Smooth muscle cell of the brain vasculature (primary cell): ENCODE measurements at places on chromosomes 13 and 19.

GRCh38 chr13:50677687-50678463 is 165.6 kb downstream of the DLEU7 start:
- no peak for DNase-seq

GRCh38 chr19:46812977-46813838 is 24.8 kb upstream of the SLC1A5 start:
- no peak for DNase-seq

GRCh38 chr19:31270897-31271296 is 78.3 kb downstream of the TSHZ3 start:
- DNase-seq = no peak

DNA sequence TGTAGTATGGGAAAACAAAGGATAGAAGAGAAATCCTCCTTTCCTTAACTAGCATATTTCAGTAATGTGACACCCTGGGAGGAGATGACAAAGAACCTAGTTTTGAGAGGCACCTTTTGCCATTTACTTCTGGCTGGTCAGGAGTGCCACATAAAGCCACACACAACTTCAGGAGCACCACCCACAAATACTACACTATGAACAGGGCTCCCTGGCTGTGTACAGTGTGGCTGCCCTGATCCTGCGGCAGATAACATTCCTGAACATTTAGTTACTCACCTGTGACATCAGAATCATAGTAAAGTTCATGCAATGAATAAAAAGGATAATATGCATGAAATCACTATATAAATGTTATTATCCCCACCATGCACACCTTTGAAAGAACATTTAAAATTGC is 17.4 kb upstream of the IRS2 start:
- no peak for DNase-seq

DNA sequence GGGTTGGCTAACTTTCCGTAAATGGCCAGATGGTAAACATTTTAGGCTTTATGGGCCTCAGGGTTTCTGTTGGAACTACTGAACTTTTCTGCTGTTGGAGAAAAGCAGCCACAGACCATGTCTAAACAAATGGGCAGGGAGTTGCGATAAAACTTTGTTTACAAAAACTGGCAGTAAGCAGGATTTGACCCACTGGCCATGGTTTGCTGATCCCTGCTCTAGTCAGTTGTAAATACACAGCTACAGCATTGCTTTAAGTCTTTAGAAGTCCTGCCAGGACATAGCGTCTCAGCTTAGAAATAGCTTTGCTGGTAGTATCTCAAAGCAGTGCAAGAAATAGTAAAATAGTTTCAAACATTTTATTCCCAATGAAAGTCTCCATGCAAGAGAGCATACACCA is 88.4 kb downstream of the NALCN start:
- no peak for DNase-seq

GRCh38 chr19:30708416-30709178 is 336.4 kb downstream of the ZNF536 start:
- DNase-seq = no peak

- DNase-seq = no peak
These were observed 295.0 kb downstream of the ZNF536 start for GRCh38 chr19:30667227-30667626.

DNA sequence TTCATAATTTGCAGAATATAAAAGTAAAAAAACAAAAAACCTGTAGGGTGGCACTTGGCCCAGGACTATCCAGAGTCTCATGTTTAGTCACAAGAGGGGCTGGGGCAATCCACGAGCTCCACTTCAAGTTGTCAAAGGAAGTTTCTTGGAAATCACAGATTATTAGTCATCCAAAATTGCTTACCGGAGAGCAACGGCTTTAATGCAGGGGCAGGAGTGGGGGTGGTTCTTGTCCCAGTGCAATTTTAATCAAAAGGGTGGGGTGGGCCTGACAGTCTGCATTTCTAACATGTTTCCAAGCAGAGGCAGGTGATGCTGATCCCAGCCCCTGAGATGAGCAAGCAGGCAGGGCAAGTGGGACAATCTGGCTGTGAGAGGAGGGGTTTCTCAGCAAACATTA is 233.9 kb downstream of the ABCC4 start:
- no peak for DNase-seq

GRCh38 chr13:44278166-44278565 is 95.5 kb upstream of the SERP2 start:
- DNase-seq = no peak

DNA sequence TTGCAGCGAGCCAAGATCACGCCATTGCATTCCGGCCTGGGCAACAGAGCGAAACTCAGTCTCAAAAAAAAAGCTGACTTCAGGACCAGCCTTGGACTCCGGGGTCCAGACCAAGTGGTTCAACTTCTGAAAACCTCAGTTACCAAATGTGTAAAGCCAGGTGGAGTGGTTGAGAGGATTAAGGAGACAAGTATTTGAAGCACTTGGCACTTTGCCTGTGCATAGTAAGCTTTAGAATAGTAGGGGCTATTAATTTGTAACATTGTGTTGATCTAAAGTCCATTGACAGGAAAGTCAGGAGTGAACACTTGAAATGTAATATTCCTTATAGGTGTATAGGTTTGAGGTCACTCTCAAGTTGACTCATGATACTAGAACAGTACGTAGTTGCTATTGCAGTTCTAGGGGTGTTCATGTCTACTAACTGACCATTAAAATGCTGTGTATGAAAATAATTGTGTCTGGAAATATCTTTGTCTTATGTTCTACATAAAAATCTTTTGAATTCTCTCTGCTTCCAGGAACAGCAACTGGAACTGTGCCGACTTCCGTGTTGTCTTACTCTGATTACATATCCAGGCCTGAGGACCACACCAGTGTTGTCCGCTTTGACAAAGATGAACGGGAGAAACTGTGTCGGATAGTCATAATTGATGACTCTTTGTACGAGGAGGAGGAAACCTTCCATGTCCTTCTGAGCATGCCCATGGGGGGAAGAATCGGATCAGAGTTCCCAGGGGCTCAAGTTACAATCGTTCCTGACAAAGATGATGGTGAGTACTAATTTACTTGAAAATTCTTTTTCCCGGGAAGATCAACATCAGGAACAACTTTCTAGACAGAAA is 97.4 kb downstream of the FREM2 start:
- no peak for DNase-seq

DNA sequence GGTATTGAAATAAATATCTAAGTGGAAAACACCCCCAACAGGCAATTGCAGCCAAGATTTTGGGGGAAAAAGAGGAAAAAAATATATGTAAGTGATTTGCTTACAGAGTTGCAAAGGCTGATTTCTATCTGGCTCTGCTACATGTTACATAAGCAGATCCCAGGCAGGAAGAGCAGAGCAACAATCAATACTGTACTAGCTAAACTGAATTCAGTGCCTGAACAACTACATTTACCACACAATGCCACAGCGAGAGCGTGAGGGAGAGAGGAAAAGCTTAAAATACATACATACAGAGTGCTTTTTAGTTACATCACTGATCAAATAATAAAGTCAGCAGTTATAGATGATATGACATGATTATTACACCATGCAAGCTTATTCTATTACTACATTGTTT is 665.6 kb upstream of the ARGLU1 start:
- DNase-seq = no peak

DNA sequence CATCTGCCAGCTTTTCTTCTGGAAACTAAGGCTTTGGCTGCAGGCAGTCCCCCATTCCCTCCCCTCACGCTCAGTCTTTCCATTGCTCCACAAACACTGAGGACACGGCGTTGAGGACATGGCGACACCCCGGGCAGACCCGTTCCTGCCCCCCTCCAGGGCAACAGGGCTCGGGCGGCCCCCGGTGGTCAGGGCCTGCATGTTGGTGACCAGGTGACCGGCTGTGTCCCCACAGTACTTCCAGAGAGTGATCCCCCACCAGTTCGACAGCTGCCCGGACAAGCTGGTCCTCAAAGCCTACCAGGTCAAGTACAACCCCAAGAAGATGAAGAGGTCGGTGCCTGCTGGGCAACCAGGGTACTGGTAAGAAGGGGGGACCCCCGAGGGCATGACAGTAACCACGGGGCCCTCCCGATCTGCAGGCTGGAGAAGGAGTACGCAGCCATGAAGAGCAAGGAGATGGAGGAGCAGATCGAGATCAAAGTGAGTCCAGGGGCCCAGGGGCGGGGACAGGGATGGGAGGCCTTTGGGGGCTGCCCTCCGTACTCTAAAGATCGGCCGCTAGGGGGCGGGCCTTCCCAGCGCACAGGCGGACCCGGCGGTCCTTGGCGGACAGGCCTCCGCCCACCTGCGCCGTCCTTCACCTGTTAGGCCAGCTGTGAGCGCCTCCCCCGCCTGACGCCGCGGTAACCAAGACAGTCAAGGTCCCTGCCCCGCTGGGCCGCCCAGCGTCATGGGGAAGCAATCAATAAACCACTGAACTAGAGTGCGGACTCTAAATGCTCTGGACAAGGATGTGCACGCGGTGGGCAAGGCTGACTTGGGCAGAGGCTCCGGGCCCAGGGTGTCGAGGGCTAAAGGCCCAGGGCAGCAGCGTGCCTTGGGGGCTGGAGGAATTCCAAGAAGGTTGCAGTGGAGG is 21.1 kb downstream of the PRR36 start:
- no peak for DNase-seq

DNA sequence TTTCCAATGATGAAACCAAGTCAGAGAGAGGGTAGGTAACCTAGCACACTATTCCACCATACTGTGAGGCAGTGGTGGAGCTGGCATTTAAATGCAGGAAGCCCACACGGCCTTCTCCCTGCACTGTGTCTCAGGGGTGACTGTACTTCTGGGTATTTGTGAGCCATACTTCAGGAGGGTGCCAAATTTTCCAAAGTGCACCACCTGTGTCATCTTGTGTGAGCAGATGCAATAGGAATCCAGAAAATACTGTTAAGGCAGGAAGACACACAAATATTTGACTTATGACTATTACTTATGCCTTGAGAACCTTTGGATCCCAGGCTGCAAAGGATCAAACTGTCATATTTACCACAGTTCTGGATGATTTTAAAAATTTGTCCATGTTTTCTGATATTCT is 17.3 kb downstream of the ZNF229 start:
- DNase-seq = no peak

- DNase-seq = no peak
These were observed 64.6 kb upstream of the RAP2A start for GRCh38 chr13:97369261-97369893.

- no peak for DNase-seq
These were observed 7.6 kb downstream of the PNKP start for GRCh38 chr19:49859682-49860335.

DNA sequence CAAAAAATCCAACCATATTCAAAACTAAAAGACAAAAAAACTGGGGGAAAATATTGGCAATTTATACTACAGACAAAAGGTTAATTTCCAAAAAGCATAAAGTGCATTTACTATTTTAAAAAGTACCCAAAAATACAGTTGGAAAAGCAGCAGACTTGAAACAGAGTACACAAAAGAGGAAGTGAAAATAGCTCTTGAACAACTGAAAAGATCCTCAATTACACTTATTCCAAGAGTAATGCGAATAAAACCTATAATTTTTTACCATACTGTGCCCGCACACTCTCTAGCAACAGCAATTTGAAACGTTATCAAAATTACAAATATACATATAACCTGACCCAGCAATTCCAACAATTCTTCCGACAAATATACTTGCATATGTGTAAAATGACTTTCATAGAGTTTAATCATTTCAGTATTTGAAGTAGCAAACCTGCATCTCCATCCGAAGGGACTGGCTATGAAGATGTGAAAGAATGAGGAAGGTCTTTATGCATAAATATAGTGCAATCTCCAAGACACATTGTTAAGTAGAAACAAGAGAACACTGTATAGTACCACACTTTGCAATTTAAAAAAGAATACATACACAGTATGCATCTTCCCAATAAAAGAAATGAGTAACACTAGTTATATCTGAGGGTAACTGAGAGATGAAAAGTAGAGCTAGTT is 25.4 kb downstream of the ALG5 start:
- no peak for DNase-seq

GRCh38 chr13:109602356-109602755 is 184.0 kb downstream of the IRS2 start:
- DNase-seq = no peak

- DNase-seq = no peak
These were observed 24.9 kb upstream of the RNF113B start for GRCh38 chr13:98201984-98202383.

DNA sequence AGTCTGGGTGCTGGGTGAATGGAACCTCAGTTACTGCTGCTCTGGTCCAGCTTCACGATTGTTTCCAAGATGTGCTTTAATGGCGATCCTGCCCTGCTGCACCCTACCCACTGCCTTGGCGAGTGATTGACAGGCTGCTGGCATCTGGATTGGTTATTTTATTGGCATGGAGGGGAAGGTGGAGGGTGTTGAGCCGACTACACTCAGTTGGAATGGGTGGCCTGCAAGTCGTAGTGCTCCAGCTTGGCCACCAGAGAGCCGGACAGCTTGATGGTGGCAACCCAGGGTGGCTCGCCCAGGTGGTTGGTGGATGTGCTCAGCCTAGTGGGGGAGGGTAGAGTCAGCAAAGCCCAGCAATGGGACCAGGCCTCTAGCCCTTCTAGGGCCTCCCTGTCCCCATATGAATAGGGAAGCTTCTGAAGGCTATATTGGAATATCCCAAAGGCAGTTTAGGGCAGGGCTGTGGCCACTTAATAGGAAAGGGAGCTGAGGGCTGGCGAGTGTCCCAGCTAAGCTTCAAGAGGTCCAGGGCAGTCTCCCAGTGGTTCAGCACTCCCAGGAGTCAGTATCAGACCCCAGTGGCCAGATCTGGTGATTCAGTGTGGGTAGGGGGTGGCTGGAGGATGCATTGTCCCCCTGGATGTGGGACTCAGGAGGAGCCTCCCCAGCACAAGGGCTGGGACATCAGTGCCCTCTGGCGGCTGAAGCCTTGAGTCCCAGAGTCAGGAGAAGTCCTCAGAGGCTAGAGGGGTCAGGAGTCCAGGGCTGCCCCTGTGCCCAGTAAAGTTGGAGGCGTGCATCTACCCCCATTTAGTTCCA is 3.4 kb downstream of the GGN start:
- no peak for DNase-seq

DNA sequence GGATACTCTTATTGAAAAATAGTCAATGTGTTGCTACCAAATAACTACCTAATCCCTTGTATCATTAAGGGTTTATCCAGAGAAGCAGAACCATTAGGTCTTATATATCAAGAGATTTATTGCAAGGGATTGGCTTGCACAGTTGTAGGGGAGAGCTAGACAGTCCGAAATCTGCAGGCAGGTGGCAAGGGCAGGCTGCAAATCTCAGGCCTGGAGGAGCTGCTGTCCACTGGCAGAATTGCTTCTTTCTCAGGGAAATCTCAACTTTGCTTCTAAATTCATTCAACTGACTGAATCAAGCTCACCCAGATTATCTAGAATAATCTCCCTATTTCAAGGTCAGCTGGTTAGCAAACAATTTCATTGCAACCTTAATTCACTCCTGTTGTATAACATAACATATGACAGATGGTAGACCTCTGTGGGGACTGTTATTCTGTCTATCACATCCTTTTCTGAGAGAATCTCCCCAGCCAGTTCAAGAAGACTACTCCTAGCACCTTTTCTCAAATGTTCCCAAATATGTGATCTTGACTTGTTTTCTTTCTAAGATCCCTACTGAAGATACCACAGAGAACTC is 194.2 kb downstream of the NHLRC3 start:
- no peak for DNase-seq

DNA sequence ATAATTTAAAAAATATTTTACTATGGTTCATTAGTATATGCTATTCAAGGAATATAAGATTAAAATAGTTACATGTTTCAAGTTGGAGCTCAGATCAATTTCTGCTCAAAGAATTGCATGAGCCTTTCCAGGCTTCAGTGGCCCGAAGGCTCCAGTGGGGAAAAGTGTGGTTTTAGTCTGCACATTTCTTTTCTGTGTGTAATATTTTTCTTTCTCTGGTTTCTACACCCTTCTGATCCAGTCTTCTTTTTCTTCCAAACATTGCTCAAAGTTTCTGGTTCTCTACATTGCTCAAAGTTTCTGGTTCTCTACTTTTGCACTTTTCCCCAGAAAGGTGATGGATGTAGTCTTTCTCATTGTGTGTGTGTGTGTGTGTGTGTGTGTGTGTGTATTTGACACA is 64.7 kb upstream of the OXGR1 start:
- DNase-seq = no peak
